ENCODE measurements at places on chromosomes 5 and 9.

DNA sequence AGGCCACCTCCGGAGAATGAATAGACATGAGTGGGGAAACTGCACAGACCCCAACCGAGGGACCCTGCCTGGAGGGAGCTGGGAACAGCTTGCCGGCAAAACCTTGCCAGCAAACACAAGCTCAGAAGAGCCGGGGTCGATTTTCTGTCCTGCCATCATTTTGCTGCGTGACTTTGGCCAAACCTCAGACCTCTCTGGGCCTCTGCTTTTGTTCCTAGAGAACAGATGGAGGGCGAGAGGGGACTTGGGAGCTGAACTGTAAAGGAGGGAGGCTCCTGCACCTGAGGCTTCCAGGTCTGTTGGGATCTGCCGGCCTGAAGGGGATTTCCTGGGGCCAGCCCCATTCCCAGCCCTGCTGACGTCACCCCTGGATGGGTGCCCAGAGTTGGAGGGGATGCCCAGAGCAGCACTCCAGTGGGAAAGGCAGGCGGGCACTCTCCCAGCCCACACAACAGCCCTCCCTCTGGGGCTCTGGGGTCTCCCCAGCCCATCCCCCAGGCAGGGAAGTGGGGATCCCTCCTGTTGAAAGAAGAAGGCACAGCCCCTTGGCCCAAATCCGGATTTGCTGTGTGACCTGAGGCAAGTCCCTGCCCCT lies 40.4 kb upstream of the SYNPO start:
- peak; percentile 82 for DNase-seq

DNA sequence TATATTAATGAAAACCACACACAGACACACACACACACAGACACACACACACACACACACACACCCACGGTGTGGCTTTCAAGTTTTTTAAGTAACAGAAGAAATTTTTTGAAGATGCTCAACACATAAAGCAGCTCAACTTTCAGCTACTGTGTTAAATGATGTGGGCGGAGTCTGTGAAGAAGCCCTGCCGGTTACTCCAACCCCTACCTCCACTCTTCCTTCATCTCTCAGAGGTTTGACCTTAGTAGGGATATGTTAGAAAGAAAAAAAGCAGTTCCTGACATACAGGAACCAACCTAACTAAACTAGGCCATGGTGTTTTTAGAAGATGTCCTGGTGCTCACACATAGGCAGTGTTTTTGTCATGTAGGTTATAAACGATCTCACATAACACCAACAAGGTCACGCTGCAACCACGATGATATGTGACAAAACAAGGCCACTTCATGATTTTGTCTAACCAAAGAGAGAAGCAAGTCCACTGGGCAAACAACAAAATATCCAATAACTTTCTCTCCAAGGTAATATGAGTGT lies 112.8 kb downstream of the EMB start:
- no peak for DNase-seq

- DNase-seq = peak; percentile 31
Measured at GRCh38 chr5:36363101-36363500, 61.4 kb upstream of the RANBP3L start.

DNA sequence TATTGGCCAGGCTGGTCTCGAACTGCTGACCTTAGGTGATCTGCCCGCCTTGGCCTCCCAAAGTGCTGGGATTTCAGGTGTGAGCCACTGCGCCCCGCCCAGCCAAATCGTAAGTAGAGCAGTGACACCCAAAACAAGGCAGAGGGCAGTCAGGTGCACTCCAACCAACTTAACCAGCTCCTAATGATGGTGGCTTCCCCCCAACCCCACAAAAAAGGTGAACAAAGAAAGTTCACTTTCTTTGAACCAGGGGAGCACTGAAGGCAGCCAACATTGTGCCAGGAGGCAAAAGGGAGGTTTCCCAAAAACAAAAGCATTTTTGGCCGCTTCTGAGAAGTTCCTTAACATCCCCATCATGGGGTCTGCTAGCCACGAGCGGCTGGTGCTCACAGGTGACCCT lies 9.6 kb downstream of the GMCL2 start:
- DNase-seq = no peak

DNA sequence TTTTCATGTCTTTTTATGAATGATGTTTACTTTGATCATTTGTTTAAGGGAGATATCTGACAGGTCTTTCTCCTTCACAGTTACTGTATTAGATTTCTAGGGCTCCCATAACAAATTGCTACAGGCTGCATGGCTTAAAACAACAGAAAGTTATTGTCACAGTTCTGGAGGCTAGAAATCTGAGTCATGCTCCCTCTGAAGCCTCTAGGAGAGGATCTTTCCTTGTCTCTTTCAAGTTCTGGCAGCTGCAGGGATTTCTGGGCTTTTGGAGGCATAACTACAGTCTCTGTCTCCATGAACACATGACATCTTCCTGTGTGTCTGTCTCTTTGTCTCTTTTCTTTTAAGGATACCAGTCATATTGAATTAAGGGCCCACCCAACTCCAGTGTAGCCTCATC lies 557.3 kb upstream of the SEMA6A start:
- DNase-seq = no peak

GRCh38 chr5:56457887-56458812 lies 225.0 kb upstream of the ANKRD55 start:
- peak; percentile 44 for DNase-seq

DNA sequence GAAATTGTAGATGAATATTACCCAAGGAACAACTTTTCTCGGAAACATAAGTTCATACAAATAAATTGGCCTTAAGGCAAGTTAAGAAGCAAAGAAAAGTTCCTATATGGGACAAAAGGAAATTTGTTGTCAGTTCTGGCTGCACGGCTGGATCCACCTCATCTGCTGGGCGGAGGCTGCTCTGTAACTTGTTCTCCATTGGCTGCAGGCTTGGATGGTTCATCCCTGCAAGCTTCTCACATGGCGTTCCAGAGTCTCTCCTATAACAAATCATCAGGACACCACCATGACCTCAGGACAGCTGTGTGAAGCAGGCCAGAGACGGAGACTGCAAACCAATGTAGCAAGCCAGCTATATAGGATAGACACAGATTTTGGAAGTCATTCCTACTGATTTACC lies 81.4 kb upstream of the DAB2 start:
- no peak for DNase-seq

DNA sequence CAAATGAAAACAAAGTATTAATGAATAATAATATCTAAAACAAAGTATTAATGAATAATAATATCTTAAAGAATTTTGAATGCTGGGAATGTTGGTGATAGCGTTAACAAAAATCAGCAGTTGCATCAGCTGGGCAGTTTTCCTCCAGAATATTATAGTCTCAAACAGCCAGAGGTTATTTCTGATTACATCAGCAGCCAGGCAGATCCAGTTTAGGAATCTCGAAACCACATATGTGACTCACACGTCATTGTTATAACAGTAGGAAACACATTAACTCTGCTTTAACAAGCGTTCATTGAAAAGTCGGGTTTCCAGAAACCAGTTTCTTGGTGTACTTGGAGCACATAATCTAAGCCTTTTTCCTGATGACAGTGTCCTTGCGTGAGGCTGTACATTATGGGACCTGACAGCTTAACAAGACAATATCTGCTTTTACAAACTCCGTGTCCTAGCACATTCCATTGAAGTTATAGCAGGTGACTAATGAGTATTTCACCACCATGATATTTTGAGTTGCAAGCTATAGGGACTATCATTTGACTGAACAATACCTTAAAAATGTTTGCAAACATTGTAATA lies 559.5 kb upstream of the KLF4 start:
- peak; percentile 51 for DNase-seq

DNA sequence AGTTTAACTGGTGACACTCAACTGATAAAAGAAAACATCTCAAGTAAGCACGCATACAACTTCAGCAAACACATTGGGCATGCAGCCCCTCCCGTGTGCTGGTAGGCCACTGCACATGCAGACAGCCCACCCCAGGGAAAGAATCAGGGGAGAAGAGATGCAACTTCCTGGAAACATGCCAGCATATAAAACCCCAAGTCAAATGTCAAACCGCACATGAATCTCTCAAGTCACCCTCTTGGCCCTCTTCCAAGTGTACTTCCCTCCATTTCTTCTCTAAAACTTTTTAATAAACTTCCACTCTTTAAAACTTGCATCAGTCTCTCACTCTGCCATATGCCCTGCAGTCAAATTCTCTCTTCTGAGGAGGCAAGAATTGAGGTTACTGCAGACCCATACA lies 732.7 kb downstream of the SEMA5A start:
- DNase-seq = no peak

DNA sequence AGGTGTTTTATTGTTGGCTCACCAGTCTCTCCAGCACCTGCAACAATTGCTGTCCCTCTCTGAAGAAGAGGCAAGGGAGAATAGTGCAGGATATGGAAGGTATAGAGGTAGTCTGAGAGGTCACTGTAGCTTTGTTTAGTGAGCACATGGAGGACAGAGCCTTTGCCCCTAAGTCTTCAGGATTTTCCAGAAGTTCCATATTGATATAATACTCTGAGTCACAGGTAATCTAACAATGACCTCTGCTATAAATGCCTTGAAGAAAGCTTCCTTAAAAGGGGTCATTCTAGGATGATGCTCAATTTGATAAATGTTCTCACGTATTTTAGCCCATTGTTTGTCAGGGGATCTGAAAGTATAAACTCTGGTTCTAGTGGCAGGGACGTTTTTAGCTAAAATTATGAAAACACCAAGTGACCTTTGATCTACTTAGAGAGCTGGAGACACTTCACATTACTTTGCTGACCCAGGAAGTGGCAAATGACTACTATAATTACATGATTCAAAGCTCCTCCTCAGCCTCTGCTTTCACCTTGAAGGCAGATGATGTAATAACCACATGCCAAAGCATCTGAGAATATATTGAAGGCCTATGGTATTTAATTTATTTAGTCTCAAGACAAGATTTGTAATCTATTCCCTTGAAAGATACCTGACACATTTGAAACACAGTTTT lies 366.9 kb upstream of the NUDT12 start:
- no peak for DNase-seq

- DNase-seq = peak; percentile 47
Measured at GRCh38 chr5:108381350-108381953, 446 bp downstream of the FBXL17 start.

- DNase-seq = no peak
Measured at GRCh38 chr5:142495531-142495930, 170.7 kb upstream of the SPRY4 start.

GRCh38 chr9:100170556-100170955 lies 71.5 kb downstream of the INVS start:
- DNase-seq = no peak

DNA sequence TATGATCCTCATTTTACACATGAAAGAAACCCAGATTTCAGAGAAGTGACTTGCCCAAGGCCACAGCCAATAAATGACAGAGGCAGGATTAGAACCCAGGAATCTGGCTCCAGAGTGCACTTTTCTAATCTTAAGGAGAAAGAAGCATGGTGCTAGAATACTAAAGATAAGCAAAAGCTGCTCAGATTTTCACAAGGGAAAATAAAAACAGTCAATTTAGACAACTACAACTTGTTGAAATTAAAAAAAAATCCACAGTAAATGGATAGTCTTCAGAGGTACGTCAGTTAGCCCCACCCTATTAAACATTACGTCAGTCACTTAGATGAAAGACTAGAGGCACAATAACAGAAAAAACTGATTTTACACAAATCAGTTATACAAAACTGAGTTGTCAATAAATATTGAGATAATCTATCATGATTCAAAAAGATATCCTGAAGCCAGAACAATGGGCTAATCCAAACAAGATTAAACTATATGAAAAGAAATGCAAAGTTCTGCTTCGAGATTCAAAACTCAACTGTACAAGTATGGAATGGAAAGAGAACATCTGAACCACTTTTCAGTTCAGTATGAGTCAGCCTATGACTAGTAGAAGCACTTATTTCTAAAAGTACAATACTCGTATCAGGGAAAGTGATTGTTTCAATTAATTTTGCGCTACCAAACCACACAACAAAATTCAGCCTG lies 9.3 kb downstream of the TMEM245 start:
- DNase-seq = no peak

DNA sequence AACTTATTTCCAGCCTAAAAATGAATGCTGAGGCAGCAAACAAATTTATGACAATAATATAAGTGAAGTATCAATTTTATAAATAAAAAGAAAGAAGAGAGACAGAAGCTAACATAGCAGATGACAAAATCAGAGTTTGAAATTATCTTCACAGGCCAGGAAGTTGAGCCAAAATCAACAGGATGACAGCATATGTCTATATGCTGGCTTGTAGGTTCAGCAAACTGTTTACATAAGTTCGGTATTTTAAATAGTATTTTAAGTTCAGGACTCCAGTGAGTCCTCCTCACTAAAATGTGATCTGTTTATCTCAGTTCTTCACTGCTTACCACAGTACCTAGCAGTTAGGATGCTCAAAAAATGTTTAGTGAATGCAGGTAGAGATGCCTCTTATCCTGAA lies 359.6 kb upstream of the SMC2 start:
- no peak for DNase-seq

DNA sequence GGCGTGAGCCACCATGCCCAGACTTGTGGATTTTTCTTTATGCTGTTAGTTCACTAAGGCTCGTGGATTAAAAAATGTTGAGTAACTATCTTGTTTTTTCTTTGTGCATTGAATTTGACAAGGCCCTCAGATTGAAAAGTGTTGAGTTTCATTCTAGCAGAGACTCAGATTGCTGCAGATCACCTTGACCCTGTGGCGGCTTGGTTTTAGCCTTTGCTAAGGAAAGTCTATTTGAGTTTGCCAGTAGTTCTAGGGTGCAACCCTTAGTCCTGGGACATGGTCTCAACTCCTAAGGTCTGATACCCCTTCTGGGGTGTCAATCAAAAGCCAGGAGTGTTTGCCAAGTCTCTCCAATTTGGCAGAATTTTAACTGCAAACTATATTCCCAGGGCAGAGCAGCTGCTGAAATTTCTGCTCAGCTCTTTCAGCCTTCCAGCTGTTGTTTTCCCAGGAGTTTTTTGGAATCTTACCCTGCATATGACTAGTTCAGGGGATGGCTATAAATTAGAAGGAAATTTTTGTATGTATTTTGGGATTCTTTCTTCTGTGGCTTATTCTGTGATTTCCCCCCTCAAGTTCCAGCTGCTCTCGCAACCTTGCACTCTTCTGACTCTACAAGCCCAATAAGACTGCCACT lies 84.3 kb upstream of the HAND1 start:
- no peak for DNase-seq
